ENCODE measurements at places on chromosomes 12 and 14.

DNA sequence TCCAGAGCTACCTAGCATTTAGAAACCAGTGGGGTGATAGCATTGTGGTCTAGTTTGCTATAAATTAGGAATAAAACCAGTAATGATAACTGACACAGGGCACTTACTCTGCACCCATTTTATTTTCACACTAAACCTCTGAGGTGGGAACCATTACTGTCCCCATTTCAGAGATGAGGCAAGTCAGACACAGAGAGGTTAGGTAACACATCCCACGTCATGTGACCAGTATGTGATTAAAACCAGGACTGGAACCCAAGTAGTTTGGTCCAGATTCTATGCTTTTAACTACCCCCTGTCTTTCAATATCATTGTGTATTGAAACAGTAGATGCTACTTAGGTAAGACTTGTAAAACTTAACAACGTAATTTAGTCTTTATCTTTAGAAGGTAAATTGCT lies 110.2 kb downstream of the PLXNC1 start:
- DNase-seq = no peak

DNA sequence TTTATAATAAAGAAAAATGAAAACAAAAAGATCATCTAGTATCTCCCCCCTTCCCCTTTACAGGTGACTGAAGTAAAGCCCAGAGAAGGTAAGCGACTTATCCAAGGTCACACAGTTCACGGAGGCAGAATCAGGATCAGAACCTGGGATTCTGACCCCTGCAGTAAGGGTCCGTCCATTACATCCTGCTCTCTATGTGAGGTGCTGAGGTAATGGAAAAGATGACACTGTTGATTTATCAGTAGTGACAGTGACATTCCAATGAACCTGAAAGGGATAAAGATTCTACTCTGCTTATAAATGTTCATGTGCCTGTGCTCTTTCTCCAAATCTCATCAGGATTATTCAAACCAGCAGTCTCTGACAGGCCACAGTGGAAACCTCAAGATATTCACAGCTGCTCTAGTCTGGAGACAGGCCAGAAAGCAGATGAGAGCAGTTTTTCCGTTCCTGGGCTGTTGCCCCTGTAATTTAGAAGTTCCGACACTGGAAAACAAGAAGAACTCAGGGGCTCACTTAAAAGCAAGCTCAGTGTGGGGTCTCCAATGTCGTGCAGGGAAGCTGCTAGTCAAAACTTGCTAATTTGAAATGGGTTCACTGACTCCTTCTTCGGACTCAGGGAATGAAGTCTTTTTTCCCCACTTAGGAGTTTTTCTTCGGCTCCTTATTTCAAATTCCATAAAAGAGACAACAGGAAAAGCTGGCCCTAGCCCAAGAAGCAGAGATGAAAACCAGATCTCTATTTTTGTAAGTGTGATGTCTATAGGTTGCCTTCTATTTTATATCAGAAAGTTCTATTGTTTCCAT lies 131.8 kb upstream of the EEA1 start:
- DNase-seq = no peak

- no peak for DNase-seq
Measured at GRCh38 chr14:105094193-105094907, 29.1 kb upstream of the GPR132 start.

GRCh38 chr12:68495336-68496070 lies 115.2 kb upstream of the RAP1B start:
- DNase-seq = no peak

DNA sequence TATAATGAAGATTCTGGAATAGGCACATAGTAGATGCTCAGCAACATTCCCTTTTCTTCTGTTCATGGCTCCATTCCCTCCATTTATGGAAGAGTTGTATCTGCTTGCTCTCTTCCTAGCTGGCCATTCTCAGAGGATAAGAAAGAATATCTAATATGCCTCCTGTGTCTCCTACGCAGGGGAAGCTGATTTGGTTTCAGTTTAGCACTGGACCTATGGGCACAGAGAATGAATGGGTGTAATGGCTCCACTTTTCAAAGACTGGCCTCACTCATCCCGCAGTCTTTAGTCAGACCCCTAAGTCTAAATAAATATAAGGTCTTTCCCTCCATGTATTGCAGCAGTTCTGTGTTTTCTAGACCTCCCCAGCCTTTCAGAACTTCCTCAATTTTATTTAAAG lies 2.0 kb downstream of the PKP2 start:
- no peak for DNase-seq

- no peak for DNase-seq
Measured at GRCh38 chr12:81077686-81078441, at the start of gene ACSS3. Gene ACSS3 (plus strand): TSS chr12:81078079. CDS start chr12:81078121, 42 bp downstream.

DNA sequence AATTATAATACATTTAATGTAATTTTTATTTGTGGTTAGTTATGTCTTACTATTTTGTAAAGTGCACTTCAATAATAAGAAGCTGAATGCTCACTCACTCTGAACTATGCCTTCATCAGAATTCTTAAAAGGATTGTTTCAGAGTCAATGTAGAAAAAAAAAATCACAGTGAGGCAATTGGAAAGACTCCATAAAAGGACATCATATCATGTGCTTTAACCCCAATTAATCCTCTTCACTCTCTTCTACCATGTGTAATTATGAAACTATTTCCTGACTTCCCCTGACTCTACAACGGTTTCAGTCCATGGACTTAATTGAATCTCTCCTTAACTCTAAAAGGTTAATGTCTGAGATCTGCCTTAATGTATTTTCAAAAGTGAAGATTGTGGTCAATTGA lies 250.4 kb upstream of the ALG10 start:
- DNase-seq = no peak

DNA sequence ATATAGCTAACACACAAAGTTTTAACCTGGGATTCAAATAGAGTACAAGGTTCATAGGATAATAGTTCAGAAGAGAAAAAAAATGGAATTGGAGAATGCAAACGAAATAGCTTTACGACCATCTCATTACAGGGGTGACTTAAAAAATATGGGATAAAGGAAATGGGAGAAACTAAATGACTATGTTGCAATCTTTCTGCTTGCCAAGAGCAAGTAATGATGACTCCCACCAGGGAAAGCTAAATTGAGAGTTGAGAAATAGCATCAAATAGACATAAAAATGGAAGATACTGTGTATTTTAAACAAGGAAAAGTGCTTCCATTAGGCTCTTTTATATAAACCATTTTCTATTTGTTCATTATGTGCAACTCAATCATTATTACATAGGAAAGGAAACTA lies 155.7 kb upstream of the ATXN7L3B start:
- no peak for DNase-seq

DNA sequence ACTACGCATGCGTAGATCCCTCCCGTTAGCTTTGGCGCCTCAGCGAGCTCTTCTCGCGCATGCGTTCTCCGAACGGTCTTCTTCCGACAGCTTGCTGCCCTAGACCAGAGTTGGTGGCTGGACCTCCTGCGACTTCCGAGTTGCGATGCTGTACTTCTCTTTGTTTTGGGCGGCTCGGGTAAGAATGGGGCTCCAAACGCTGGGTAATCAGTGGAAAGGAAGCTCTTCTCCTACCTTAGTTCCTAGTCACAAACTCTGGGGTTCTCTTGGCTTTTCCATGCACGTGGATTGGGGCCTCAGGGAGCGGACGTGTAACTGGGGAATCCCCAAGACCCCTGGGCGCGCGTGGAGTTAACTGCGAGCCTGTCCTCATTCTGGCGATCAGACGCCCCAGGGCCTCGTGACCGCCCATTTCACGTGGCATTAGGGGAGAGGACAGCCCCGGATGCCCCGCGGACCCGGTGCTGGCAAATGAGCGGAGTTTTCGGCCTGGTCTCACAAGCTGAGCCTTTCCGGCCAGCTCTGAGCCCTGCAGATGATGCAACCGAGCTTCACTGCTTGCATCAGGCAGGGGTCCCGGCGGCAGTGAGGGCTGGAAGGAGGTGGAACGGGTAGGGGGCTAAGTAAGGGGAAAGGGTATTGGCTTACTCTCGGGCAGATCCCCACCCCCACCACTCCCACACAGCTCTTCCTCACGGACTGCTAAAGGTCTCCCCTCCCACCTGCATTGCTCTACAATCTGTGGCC lies at the start of gene SHMT2:
Gene SHMT2 (plus strand): TSS at position 78 of the 747 bp plus-strand sequence. CDS start 68 bp downstream, at position 146.
- DNase-seq = peak; percentile 88

DNA sequence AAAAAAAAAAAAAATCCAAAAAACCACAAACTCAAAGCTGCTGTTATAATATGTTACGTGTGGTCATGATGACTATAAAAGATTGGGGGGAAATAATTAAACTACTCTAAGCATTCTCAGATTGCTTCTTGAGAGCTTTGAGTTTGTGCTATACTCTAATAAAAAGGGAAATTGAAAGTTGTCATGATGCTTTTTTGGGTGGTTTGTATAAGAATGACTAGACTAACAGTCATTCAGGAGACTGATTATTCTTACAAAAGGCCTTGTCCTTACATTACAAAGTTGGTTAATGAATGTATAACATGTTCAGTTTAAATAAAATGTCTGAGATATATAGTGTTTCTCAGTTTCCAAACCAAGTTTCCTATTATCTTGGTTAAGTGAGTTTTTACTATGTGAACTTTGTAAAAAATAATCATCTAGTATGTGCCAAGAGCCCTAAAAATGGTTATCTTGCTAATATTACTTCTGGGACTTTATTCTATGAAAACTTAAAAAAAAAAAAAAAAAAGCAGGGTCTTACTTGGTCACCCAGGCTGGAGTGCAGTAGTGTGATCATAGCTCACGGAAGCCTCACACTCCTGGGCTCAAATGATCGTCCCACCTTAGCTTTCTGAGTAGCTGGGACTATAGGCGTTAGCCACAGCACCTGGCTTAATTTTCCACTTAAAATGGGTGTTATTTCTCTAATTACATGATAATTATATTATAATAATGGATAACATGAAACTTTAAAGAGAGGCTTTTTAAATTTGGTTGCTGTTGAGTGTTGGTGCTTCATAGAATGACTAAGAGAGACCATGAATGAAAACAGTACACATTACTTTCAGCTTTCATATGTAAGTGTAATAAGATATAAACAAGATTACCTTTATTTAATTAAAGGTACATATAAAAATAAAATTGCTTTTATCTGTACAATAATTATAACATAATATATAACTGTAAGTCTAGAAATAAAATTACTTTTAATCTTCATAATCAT lies 459.6 kb upstream of the RGS6 start:
- DNase-seq = no peak

DNA sequence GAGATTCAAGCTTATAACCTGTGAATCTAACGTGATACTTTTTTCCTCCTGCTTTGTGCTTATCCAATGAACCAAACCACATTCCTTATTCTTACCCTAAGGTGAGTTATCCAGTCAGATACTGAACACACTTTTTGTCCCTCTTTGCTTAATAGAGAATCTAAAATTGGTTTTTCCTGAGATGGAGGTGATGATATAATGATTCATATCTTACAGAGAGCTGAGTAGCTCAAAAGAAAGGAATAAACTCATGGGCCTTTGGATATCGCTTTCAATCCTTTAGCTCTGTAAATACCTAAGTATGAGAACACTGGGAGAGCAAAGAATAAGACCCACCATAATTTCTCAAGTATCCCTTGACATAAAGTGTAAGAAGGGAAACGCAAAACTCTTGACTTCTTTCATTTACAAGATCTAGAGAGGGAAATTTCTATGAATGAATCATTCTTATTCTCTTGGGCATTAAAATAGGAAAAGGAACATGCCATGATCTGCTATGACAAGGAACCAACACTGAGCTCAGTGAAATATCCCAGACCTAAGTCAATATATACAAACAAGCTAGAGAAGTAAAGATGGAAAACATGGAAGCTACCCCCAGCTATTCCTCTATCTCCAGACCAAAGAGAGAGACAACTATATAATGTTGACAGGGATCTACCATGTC lies 81.8 kb upstream of the STAC3 start:
- no peak for DNase-seq

DNA sequence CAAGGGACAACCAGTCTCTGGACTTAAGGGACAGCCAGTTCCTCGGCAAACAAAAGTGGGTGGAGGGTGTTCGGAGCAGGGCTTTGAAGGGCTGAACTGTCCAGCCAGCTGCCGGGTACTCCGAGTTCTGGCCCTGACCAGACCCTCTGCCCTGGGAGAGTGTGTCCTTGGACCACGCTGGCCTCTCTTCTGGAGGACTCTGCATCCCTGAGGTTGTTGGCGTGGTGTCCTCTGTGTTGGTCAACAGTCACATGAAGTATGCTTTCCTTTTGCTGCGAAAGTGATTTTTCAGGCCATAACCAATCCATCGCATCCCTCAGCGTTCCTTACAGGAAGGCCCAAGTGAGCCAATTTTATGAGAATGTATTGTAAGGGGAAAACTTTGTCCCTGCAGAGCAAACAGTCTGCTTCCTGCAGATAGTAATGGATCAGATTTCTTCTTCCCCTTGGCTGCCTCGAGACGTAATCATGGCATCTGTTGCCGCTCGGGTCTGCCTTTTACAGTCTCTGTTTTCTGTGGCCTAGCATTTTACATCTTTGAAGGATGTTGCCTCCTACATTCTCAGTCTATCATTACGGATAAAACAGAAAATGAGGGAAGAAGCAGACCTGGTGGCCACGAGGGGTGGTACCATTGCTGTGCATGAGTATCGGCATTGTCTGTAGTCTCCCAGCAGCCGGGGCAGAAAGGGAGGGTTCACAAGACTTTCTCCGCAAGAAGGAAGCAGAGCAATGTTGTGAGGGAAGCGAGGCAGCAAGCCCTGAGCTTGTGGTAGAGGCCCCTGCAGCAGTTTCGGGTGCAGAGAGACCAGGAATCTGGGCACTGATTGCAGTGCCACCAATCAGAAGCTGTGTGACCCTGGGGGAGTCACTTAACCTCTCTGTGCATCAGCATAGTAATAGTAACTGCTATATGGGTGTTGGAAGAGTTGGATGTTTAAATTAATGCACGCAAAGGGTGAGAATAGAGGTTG lies 47.4 kb downstream of the SMIM41 start:
- DNase-seq = no peak

DNA sequence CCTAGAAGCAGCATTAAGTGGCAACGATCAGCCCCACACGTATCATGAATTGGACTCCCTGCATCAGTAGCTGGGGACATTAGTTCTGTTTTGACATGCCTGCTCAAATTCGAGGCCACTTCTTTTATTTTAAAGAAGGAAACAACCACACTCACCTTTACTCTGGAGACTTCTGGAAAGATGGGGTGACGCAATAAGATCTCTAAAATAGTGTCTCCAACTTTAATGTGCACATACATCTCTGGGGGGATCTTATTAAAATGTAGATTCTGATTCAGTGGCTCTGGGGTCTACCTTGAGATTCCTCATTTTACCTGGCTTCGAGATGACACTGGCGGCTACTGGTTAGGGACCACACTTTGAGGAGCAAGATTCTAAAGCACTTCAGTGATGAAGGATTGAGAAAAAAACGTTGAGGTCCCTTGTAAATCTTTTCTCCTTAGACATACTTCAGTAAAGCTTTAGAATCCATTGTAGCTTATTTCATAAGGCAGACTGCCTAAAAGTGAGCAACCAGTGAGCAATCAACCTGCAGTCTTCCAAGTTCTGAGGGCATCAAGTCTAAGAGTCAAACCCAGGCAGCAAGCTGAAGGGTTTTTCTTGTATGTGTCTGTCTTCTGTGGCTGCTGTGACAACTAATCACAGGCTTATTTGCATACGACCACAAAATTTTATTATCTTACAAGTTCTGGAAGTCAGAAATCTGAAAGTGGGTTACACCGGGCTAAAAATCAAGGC lies 718.6 kb upstream of the TBX3 start:
- no peak for DNase-seq

- DNase-seq = no peak
Measured at GRCh38 chr12:109693653-109694600, 19.7 kb upstream of the FAM222A start.

GRCh38 chr14:100670017-100670752 lies 56.5 kb upstream of the DLK1 start:
- DNase-seq = no peak

All from stimulated activated CD8-positive, alpha-beta memory T cell treated with anti-CD3 and anti-CD28 coated beads, Interleukin-2, amount 100 ng/mL, for 48 hours (primary cell).